ENCODE measurements at places on chromosomes 2 and 18.

DNA sequence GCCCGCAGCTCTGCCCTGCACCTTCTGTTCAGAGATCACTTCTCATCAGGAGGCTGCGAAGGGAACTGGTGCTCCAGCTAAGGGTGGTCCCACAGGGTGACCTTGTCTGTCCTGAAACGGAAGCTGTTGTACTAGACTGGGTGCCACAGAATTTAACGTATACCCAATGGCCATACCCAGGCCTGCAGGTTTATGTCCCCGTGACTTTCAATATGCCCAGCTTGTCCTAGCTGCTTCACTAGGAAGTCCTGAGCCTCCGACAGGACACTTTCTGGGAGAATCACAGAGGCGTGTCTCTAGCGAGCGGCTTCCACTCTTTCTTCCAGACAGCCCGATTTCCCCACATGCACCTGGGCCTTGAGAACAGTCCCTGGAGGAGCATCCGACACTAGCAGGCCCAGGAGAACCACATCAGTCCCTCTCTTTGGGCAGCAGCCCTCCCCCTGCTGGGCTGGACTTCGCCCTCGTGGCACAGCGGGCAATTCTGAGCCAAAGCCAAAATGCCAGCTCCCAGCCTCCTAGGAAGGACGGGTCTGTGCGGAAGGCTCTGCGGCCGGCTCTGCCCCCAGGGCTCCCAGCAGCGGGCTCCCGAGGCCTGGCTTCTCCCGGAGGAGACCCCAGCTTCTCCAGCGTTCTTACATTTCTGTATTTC, 91.9 kb upstream of the OTOS start:
- no peak for DNase-seq

GRCh38 chr2:40487602-40488001, 35.7 kb upstream of the SLC8A1 start:
- no peak for DNase-seq

- DNase-seq = no peak
Measured at GRCh38 chr2:78980152-78980465, 45.4 kb upstream of the REG3G start.

DNA sequence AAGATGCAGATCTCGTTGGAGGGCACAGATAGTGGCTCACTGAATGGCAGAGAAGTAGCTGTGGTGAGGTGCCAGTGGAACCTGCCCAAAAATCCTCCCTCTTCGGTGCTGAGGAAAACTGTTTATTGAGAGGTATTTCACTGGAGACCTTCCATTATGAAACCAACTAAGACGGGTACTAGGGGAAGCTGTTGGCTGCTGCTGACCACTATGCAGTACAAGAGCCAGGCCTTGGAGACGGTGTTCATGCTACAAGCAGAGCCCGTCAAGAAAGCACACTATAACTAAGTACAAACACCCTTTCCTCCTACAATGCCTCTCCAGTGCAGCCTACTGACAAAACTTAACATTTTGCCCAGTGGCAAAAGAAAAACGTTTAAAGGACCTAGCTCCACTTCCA, 4.6 kb downstream of the ARL5A start:
- no peak for DNase-seq

DNA sequence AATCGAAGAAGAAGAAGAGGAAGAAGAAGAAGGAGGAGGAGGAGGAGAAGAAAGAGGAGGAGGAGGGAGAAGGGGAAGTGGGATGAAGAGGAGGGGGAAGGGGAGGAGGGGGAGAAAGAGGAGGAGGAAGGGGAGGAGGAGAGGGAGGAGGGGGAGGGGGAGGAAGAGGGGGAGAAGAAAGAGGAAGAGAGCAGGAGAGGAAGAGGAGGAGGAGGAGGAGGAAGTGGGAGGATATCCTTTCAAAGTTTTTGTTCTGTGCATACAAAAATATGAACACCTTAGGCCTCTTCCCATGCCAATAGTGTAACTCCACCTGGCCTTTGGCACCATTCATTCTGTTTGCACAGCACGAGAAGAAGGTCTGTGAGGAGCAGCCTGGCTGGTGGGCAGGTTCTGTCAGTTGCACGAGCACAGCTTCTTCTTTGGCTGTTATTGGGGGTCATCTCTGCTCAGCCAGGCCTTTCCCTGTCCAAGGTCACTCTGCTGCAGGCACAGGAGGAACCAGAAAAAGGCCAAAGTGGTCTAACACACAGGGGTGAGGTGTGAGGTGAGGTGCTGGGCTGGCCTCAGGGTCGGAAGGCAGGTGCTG, 25.8 kb upstream of the PLB1 start:
- DNase-seq = no peak

DNA sequence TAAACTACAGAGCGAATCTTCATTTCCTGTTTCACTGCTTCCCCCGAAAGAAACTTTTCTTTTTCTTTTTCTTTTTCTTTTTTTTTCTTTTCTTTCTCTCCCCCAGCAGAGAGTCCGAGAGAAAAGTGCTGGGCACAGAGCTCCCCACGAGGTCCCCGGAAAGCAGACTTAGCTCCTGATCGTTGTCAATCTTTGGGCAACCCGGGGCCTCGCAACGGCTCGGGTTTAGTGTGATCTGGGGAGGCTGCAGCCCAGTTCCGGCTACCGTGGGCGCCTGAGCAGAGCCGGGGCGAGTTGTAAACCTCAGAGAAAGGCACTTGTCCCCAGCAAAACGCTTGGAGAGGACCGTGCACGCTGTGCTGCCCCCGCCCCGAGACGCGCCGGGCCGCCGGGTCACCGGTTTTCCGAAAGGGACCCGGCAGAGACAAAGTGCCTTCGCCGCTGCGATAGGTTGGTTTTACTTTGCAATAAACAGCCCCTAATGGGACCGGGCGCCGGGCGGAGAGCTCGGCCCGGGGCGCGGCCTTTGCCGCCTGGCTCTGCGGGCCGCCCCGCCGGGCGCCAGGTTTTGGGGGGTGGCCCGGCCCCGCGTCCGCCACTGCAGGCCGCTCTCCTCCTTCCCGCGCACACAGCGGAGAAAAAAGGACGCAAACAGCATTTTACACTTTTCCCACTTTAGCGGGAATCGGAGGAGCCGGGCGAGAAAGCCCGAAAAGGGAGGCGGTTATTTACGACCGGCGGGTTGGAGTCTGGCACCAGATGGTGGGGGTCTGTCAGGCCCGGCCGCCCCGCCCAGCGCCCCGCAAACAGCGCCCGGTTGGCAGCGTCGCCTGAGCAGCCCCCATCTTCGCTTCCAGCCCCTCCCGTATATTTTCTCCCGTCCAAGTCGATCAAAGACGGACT, 136.0 kb downstream of the INSIG2 start:
- peak; percentile 22 for DNase-seq

- DNase-seq = no peak
Measured at GRCh38 chr2:233811087-233811486, 33.0 kb downstream of the MROH2A start.

DNA sequence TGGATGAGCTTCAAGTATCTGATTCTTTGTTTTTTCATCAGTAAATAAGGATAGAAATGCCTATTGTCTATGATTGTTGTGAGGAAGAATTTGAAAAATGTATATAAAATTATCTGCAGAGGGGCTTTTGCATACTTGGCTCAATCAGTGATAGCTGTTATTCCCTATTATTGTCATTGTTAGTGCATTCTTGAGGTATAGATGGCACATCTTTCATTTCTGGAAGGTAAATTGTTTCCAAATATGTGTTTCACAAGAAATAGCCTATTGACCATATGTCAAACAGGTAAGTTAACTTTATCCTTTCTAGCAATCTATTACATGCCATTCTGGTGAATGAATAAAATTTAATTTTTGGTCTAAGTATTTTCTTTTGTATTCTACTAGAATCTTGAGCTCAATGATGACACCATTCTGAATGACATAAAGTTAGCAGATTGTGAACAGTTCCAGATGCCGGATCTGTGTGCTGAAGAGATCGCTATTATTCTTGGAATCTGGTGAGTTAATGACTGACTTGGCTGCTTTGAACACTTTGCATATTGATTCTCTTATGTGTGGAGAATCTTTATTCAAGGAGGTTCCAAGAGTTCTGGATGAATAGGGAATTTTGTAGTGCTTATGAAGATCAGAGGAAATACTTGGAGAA, 44.2 kb downstream of the TTC27 start:
- no peak for DNase-seq
